ENCODE measurements at places on chromosomes 6 and 20.

- DNase-seq = no peak
Observed at GRCh38 chr6:26536571-26537159, 1.5 kb upstream of the HMGN4 start.

GRCh38 chr6:117530467-117531242 is 48.2 kb downstream of the DCBLD1 start:
- no peak for DNase-seq

DNA sequence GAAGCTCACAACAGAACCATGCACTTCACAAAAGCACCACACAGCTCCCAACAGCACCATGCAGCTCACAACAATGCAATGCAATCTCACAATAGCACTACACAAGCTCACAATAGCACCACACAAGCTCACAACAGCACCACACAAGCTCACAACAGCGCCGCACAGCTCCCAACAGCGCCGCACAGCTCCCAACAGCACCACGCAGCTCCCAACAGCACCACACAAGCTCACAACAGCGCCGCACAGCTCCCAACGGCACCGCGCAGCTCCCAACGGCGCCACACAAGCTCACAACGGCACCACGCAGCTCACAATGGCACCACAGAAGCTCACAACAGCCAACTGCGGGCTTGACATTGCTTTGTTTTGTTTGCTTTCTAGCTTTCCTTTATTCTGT is 198.1 kb downstream of the DLL1 start:
- no peak for DNase-seq

DNA sequence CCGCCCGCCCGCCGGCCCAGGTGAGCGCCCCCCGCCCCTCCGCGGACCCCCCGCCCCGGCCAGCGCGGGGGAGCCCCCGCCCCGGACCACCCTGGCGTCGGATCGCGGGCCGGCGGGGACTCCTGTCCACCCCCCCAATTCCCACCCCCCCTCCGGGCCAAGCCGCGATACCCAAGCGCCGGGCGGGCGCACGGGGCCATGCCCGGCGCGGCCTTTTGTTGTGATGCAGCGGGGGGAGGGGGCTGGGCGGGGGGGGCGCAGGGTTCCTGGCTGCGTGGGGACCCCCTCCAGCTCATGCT is 245 bp downstream of the SRC start:
- DNase-seq = no peak

DNA sequence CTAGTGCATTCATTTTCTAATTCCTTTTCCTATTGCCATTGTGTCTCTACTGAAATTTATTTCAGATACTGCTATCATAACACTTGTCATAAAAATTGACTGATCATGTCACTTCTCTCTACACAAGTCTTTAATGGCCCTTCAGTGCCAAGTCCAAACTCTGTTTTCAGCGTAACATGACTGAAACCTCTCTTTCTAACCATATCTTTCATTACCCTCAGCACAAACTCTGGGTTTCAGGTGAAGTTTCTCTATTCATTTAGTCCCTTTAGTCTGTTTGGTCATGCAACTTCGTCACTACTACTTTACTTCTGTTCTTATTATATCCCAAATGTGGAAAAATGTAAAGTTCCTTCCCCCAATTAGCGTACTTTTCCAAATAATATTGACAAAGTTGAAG is 234.9 kb downstream of the OGFRL1 start:
- DNase-seq = no peak

- DNase-seq = no peak
Observed at GRCh38 chr6:36285797-36286196, 15.9 kb downstream of the PNPLA1 start.

- no peak for DNase-seq
Observed at GRCh38 chr6:167533851-167534250, 209.0 kb downstream of the TTLL2 start.

DNA sequence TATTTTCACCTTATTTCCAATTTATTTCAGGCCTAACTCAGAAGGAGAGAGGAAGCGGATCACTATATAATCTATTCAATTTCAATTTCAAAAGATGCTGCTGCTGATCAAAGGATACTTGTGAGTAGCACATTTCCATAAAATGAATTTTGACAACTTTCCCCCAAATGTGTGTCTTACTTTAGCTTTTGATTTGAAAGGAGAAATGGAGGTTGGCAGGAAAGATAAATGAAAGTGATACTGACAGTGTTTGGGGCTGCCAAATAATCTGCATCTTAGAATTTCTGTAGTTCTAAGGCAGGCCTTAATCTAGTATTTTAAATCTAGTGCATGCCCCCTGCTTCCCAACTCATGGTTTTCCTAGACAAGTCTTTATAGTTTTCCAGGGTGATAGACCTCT is 535.4 kb downstream of the DOK5 start:
- DNase-seq = no peak

- DNase-seq = no peak
Observed at GRCh38 chr20:16260911-16261310, 312.3 kb downstream of the KIF16B start.

DNA sequence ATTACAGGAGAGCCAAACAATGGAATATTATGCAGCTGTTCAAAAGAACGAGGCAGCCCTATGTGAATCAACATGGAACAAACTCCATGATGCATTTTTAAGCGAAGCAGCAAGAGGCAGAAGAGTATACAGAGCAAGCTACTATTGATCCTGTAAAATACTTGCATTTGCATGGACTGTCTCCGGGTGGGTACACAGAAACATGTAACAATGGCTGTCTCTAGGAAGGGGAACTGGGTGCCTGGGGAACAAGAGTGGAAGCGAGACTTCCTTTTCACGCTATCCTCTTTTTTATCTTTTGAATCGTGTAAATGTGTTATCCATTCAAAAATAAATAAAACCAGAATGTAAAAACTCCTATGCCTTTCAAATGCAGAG is 93.3 kb upstream of the SIRPA start:
- no peak for DNase-seq

GRCh38 chr20:33005132-33005566 is 916 bp upstream of the SUN5 start:
- no peak for DNase-seq

- DNase-seq = no peak
Observed at GRCh38 chr20:46638134-46638897, 12.9 kb downstream of the SLC13A3 start.

GRCh38 chr6:56540232-56541029 is 102.3 kb downstream of the DST start:
- no peak for DNase-seq

GRCh38 chr6:128574402-128574801 is 54.0 kb upstream of the PTPRK start:
- no peak for DNase-seq

Measured in stimulated activated CD8-positive, alpha-beta memory T cell treated with anti-CD3 and anti-CD28 coated beads, Interleukin-15, amount 100 ng/mL, for 4 hours (primary cell).